ENCODE measurements at places on chromosomes 16 and 17.

DNA sequence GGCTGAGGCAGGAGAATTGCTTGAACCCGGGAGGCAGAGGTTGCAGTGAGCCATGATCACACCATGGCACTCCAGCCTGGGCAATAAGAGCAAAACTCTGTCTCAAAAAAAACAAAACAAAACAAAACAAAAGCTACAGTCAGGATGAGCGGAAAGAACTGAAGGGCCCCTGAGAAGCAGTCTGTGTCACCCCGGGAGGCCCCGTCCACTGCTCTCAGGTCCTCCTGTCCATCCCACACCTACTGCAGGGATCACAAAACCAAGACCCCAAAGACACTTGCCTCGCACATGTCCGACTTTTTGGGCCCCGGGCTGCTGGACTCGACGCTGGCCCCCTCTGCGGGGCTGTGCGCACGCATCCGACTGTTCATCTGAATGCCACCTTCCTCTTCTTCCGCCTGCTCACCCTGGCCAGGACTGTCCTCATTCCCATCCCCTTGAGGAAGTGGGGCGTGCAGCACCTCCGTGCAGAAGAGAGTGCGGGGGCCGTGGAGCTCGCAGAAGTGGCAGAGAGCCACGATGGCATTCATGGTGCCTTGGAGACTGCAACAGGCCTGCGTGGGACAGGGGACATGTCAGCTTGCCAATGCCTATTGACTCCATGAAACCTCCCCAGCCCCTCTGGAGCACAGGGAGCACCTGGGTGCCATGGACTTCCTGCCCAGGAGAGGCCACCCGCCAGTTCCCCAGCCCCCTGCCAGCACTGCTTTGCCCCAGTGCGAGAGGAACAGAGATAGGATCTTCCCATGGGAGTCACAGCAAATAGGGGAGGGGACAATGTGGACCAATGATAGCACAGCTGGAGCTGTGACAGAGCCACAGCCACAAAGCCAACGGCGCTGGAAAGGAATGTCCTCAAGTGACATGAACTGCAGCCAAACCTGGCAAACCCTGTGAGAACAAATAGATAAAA is 9.1 kb downstream of the FLCN start:
- DNase-seq, result no peak

GRCh38 chr16:86127366-86127765 is 228.4 kb downstream of the IRF8 start:
- no peak for DNase-seq

GRCh38 chr16:8730335-8730915 is 56.0 kb downstream of the ABAT start:
- DNase-seq, result no peak

DNA sequence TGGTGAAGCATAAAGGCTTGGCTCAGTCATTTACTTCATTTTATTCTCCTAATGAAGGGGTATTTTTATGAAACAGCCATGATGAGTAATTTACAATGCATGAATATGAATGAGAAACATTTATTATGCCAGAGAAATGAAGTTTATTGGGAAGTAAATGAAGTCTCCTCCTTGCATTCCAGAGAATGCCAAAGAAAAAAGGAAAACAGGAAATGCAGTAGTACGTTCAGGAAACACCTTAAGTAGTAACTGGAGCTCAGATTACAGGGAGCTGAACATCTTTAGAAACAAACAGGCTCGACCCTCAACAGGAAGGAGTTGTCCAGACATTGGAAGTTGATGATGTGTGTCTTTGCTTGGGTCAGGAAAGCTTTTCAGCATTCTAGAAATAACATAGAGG is 4.6 kb downstream of the KRT34 start:
- no peak for DNase-seq

DNA sequence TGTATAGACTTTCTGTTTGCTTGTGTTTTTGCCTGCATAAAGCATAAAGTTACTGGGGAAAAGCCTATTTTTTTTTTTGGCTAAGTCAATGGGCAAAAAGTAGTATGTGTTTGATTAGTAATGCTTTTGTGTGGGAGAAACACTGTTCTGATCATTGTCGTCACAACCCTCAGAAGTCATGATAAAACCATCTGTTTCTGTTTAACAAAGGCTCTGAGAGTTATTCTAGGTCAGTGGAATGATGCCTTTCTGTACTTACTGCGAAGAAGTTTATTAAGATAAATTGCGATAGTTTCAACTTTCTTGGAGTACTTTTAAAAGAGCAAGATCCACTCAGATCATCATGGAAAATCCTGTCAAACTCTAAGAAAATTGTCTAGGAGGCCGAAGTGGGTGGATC is 80.9 kb downstream of the PRKCA start:
- no peak for DNase-seq

DNA sequence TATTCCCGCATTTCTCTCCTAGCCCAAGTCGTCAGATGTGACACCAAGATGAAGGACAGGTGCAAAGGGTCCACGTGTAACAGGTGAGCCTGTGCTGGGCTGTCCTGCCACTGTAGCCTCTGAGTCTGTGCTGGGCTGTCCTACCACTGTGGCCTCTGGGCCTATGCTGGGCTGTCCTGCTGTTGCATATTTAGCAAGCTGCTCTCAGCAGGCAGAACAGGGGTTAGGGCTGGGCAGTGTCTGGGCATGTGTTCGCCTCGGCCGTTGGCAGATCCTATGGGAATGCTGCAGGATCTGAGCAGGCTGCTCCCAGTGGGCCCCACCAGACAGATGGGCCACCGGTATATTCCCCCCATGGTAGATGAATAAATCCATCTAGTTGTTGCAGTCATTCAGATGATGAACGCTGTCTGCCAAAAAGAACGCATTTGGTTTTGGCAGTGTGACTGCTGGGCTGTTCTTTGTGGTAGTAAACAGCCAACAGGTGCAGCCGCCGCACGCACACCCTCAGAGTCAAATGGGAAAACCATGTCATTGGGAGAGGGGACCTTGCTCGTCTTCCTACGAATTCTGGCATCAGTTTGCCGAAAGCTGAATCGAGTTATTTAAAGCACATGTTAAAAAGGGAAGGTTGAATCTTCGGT is 49.2 kb downstream of the CRISPLD2 start:
- DNase-seq, result no peak

DNA sequence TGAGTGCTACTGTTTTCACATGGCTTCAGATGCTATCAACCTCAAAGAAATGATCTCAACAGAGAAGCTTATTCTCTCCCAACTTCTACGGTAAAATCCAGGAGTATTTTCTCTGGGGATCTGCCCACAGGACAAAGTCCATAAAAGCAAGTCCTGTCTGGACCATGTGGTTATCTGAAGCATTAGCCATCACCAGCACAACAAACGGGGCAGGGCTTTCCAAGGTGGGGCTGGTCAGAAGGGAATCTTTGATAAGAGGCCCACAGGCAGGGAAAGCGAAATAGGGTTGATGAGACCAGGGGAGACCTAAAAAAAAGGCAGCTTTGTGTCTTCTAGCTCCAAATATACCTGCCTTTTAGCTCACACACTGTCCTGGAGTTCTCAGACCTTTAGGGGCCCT is 38.7 kb upstream of the CACNG3 start:
- no peak for DNase-seq

- peak; percentile 86 for DNase-seq
Observed at GRCh38 chr16:78122774-78123315, 23.4 kb downstream of the WWOX start.

DNA sequence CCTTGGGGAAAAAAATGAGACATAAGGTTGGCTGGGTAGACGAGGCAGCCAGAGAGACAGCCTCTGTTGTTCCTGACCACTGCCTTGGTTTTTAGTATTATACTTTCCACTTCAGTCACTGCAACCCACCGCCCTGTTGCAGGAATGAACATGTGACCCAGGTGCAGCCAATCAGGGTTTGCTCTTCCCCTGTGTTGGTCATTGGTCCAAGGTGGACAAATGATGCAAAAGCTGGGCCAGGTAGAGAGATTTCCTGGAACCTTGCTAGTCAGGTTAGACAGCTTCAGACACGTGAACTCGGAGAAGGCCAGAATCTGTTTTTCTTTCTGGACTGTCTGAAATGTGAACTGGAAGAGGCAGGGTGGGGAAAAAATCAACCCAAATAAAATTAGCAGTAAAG is 452.4 kb upstream of the RBFOX1 start:
- DNase-seq, result no peak

DNA sequence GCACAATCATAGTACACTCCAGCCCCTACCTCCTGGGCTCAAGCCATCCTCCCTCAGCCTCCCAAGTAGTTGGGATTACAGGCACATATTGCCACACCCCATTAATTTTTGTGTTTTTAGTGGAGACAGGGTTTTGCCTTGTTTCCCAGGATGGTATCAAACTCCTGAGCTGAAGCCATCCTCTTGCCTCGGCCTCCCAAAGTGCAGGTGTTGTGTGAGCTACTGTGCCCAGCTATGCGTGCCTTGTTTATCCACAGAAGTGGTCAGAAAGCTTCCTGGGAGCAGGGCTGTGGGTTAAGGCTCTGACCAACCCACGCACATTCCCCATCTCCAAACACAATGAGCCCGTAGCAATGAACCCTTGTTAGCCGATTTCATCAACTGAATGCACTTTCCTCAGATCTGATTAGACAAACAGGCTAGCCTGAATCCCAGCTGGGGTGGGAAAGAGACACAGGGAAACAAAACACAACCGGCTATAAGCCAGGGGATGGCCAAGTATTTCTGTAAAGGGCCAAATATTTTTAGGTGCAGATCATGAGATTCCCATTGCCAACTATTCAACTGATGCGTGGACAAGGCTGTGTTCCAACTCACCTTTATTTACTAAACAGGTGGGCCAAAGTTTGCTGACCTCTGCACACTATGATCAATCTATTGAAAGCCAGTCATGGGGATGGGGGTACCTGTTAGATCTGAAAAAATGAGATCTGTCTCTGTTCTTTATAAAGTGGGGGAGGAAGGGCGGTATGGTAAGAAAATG is 193.6 kb downstream of the CPPED1 start:
- DNase-seq, result peak; percentile 77

- DNase-seq, result no peak
Observed at GRCh38 chr17:8046929-8047768, 8.3 kb downstream of the ALOX15B start.

DNA sequence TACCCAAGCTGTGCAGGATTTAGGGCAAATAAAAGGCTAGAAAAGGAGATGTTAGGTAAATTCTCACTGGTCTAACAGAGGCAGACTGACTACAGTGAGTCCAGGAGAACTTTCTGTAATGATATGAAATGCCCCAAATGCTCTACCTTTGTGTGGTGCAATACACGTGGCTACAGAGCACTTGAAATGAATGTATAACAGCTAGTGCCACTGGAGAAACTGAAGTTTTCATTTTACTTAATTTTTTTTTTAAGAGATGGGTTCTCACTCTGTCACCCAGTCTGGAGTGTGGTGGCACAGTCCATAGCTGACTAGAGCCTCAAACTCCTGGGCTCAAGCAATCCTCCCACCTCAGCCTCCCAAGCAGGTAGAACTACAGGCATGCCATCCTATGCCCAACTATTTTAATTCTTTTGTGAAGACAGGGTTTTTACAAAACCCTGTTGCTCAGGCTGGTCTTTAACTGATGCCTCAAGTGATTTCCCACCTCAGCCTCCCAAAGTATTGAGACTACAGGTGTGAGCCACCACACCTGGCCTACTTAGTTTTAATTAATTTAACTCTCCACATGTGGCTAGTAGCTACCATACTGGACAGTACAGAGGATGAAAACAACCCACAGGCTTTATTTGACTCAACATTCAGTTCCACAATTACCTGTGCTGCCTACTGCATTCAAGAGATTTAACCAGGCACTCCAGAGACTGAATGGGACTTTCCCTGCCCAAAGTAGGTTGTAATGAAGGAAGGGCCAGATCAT is 84.8 kb upstream of the PLEKHM1 start:
- no peak for DNase-seq
